ENCODE measurements at places on chromosomes 6 and 20.

DNA sequence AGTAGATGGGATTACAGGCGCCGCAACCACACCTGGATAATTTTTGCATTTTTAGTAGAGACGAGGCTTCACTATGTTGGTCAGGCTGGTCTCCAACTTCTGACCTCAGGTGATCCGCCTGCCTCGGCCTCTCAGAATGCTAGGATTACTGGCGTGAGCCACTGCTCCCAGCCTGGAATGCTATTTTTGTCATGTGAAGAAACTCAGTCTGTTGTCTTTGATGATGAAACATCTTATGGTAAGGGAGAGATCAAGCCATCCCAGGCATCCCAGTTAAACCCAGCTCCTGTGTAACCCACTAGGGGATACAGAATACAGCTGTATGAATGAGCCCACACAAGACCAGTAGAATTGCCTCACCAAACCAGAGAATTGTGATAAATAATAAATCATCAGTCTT is 83.6 kb upstream of the RBM24 start:
- DNase-seq: no peak

DNA sequence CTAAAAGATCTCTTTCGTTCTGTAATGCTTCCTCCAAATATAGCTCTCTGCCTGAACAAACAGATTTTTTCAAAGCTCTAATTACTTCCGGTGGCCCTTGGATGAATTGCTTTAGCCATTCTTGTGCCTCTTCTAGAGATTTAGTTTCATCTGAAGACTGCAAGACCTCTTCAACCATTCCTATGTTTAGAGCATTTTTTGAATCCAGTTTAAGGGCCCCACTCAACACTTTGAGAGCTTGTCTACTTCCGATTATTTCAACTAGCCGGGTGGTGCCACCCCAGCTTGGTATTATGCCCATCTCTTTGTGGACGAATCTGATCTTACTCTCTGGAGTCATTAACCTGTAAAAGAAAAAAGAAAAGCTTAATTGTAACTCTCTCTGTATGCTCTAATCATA is 23.3 kb downstream of the RNF146 start:
- DNase-seq: no peak

GRCh38 chr6:35443341-35444030 is 8.7 kb upstream of the FANCE start:
- DNase-seq: no peak

DNA sequence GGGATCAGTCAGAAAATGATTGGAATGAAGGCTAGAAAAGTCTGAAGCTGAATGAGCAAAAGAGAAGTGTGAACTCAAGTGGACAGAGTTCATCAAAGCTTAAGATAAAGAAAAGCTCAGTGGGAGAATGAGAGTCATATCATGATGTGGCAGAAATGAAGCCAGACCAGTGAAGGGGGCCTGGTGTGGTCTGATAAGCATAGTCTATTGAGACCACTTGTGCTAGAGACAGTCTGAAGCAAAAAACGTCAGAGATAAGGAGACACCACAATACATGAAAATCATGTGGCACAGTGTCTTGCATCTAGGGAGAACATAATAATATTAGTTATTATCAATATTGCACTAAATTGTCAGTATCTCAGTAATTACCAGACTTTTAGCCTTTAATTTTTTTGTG is 601.5 kb downstream of the UTRN start:
- DNase-seq: no peak

DNA sequence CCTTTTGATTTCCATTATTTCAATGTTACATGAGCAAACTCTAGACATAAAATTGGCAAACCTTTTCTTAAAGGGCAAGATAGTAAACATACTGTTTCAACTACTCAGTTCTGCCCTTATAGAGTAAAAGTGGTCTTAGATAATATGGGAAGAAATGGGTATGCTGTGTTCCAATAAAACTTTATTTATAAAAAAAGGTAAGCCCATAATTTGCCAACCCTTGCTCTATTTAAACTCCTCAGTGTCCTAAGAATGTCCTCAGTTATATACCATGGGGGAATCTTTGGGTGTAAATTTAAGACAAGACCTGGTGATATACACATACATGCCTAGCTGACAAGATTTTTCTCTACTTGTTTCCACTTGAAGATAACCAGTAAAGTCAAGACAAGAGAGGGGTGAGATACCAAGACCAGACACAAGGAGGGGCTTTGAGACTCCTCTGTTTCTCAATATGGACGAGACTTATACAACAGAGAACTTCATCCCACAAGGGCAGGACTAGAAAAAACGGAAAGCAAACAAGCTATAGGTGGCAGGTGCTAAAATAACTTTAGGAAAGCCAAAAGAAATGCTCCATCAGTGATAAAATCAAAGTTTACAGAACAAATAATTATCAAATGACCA is 10.5 kb downstream of the SNX3 start:
- DNase-seq: no peak

- no peak for DNase-seq
Observed at GRCh38 chr6:148239801-148240460, 102.7 kb upstream of the SASH1 start.

DNA sequence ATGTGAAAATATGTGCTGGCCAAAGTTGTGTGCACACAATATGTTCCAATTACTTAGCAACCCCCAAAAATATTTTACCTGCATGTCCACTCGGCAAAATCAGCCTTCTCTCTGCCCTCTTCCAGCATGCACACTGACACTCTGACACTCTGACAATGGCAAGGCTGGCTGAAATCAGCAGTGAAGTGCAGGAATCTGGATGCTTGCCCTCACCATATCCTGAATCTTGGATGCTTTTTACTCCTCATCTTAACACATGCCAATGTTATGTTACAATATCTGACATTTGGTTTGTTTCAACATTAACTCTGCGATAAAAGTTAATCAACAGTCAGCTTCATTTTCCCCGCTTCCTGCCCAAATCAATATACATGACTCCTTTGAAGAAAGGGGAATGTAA is 203.2 kb downstream of the COL9A1 start:
- no peak for DNase-seq

GRCh38 chr6:129507846-129508245 is 202.1 kb downstream of the ARHGAP18 start:
- DNase-seq: no peak

DNA sequence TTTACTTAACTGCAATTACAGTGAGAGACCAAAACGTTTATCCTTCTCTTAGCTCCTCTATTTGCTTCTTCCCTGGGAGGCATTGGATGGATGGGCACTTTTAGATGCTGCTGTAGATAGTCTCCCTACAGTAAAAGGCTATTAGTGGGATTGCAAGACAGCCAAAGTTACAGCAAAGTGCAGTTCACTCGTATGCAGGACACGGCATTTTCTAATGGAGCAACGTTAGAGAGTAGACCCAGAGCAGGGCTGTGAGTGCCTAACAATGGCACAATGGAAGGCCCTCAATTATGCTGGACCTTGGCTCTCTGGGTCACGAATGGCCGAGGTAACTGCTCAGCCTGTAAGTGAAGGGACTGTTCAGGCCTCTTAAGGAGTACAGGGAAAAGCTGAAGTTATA is 605.8 kb upstream of the NOX3 start:
- DNase-seq: no peak

GRCh38 chr20:47117371-47117770 is 222.7 kb downstream of the EYA2 start:
- DNase-seq: no peak

GRCh38 chr6:135128268-135128914 is 52.7 kb upstream of the MYB start:
- DNase-seq: no peak

DNA sequence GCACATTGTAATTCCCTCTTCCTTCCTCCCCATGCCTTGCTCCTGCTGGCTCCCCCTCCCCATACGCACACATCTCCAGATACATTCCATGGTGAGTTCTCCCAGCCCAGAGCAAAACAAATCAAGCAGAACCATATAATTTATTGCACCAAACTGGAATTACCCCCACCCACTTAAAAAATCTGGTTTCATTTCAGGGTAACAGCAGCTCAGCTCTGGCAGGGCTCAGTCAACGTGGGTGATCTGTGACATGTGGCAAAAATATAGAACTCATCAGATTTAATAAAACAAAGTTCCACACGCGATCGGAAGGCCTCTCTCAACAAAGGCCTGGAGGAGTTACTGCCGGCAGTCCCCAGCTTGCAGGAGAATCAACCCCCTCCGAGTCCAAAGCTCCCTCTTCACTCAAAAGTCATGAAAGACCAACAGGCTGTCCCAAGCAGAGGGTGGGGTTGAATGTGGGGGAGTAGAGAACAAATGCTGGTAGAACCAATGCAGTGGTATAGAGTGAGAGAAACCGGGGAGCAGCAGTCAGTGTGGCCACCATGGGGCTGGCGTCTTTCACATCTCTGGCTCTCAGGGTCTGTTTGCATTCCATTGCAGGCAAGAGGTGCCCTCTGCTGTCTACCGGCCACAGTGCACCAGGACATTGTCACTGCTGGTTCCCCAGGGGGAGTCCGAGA is 323.3 kb upstream of the NT5E start:
- peak; percentile 79 for DNase-seq

DNA sequence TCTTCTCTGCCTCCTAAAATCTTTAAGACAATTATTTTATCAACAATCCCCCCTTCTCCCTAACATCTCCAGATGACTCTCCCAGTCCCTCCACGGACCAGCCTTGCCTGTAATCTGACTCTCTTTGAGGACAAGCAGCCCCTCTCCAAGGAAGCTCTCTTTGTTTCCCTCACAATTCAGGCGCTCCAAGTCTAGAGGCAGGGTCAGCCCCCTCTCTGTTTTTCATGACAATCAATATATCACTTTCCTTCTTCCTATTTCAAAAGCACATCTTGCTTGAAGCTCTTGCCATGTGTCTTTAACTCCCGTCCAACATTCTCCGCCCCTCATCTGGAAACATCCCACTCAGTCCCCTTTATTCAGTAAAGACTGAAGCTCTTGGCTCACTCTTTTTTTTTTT is 393.4 kb upstream of the SULF2 start:
- no peak for DNase-seq

DNA sequence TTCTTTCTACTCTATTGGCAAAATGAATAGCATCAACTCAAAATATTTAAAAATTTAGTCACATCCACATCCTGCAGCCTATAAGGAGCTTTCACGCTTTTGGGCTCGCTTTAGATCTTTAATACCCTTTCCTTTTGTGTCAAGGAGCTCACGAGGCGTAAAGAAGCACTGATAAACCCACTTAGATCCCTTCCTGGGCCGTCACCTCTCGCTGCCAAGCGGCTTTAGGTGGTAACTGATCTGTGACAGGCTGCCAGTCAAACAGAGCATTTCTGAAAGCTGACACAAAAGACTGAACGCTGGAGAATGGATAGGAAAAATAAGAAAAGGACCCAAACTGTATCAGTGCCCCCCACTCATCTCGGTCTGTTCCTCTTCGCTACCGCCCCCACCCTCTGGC is 385.7 kb upstream of the MMS22L start:
- DNase-seq: no peak

DNA sequence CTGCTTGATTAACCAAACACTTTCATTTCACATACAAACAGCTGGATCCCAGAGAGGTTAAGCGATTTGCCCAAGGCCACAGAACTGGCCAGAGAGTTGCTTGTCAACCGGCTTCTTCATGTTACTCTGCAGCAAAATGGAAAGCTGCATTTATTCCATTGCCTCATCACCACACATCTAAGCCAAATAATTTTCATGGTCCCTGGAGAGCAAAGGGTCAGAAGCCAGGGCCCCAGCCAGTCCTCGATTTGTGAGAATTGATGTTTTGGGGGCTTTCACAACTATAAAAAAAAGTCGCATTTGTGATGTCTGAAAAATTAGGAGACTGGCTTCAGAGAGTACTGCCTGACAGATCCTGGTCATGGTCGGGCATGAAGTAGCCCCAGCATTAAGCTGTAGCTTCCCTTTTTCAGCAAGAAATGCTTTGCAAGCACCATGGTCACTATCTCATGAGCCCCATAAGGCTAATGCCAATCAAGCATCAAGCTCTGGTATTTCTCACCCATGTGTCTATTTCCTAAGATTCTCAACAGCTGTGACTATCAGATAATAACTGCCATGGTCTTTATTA is 95.8 kb downstream of the BANF2 start:
- no peak for DNase-seq
